DMS153 (cell line): ENCODE measurements at places on chromosomes 6 and 20.

GRCh38 chr20:36298795-36299339 is 7.3 kb upstream of the DLGAP4 start:
- no peak for DNase-seq

DNA sequence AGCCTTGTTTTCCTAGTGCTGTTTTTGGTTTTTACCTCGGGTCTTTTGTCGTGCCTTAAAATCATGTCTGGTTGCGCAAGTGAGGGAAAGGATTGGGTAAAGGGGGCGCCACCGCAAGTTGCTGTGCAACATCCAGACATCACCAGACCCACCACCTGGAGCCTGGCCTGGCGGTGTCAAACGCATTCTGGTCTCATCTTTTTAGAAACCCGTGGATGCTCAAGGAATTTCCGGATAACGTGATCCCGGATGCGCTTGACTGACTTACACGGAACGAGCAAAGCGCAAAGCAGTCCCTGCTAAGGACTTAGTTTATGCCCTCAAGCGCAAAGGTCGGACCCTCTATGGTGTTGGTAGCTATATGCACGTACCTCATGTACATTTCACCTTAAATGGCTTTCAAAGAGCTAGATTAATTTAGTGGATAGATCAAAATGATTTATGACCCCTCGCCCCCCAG is 105.2 kb downstream of the OR2B2 start:
- DNase-seq, result peak; percentile 45

DNA sequence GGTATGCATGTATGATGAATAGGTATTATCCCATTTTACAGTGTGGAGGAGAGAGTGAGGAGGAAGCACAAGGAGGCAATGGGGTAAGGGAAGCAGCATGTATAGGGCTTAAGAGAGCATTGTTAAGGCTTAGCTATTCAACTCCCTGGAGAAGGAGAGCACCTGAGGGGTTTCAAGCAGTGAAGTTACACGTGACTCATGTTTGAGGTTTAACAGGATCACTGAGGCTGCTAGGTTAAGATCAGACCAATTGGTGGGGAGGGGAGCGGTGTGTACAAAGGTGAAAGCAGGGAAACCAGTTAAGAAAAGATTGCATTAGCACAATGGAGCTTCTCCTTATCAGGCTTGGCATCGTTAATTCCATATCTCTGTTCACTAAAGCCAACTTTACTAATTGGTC is 64.4 kb upstream of the NHSL1 start:
- no peak for DNase-seq

DNA sequence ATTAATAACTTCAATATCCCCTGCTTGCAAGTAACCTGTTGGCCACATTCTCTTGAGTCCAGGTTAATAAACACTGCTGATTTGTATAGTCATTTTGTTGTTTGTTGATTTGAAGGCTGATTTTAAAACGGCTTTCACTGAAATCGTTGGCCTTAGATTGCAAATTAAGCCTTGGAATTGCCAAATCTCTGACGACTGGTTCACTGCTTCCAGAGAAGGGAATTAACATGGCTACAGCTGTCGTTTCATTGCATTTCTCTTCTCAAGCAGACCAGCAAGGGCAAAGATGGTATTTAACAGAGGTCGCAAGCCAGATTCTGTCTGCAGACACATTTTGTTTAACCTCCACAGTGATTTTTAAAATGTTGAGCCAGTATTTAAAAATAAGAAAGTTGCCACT is 470.9 kb downstream of the TFAP2A start:
- no peak for DNase-seq

DNA sequence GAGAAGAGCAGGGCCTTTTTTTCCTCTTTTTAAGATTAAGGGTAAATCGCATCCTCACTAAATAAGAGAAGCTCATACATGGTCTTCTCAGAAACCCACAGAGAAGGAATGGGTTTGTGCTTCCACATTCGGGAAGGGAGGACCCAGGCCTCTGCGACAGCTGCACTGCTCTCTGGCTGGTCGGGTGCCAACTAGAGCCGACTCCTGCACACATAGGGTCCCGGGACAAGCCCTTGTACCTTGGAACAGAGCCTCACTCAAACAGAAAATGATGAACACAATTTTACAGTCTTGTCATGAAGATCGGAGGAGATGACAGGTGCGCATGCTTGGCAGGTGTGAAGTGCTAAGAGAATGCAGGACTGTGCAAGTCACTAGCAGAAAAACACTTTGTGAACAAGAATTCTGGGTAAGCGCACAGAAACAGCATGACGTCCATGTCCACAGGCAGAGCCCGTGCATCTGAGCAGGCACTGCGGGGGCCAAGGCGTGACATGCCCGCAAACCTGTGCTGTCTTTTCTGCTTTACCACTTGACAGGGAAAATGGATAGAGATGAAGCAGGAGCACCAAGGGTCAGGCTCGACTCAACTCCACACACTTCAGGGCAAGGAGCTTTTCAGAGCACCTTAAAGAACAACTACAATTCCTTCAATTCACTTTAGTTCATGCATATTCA is 101.0 kb upstream of the MPC1 start:
- no peak for DNase-seq

DNA sequence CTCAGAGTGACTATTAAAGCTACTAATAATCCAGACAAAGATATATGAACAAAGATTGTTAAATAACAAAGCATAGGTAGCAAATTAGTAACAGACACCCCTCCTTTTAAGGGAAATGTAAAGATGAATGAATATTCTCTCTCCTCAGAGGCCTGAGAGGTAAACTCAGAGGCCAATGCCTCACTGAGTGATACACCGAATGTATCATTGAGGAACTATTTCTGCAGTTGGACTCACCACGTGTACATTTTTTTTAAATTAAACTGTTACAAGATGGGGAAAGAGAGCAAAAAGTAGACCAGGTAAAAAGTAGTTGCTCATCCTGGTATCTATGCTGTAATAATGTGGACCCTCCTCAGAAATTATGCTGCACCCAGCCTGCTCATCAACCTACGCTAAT is 72.3 kb upstream of the IPCEF1 start:
- no peak for DNase-seq

- no peak for DNase-seq
These were observed 20.7 kb upstream of the ZNF76 start for GRCh38 chr6:35238843-35239289.

GRCh38 chr20:50110141-50111047 is 2.6 kb downstream of the UBE2V1 start:
- DNase-seq, result no peak

DNA sequence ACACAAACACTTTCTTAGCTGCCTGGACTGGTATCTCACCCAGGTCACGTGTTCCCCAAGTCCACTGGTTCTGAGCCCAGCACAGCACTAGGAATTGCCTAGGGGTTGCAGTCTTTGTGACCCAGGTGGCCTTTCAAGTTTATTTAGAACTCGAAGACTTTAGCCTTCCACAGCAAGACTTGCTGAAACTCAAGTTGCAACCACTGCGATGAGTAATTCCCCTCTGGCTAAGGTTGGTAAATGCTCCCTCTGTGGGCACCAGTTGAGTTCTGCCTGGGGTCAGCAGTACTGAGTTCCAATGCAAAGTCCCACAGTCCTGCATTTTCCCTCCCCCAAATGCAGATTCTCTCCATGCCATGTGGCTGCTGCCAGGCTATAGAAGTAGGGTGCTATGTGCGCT is 77.6 kb upstream of the MOCS1 start:
- no peak for DNase-seq

DNA sequence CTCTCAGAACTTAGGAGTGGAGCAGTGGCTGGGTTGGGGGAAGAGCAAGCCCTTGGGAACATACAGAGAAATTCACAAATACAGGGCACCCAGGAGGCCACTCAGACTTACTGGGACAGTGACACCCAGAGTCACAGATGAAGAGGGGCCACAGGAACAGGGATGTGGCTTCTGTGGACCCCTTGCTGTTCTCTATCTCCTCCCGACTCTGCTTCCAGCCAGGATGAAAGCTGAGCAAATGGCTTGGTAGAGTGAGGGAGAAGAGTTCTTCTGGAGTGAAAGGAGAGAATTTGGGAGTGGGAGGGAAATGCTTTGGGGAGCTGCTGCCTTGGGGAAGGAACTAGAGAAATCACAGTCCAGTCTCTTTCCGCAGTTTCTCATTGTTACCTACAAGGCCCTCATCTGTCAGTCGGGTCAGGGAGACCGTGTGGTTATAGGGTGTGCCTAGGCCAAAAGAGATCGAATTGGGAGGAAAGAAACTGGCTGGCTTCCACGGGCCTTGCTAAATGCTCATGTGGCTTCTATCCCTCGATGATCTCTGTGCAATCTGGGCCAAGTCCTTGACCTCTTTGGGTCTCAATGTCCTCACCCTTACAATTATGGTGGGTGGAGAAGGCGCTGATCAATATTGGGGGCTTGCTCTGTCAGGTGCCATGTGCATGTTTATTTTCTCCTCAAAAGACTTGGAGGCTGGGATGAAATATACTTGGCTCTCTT is 17.0 kb downstream of the FOXP4 start:
- no peak for DNase-seq

GRCh38 chr6:41522780-41523548 is 23.2 kb upstream of the FOXP4 start:
- no peak for DNase-seq

DNA sequence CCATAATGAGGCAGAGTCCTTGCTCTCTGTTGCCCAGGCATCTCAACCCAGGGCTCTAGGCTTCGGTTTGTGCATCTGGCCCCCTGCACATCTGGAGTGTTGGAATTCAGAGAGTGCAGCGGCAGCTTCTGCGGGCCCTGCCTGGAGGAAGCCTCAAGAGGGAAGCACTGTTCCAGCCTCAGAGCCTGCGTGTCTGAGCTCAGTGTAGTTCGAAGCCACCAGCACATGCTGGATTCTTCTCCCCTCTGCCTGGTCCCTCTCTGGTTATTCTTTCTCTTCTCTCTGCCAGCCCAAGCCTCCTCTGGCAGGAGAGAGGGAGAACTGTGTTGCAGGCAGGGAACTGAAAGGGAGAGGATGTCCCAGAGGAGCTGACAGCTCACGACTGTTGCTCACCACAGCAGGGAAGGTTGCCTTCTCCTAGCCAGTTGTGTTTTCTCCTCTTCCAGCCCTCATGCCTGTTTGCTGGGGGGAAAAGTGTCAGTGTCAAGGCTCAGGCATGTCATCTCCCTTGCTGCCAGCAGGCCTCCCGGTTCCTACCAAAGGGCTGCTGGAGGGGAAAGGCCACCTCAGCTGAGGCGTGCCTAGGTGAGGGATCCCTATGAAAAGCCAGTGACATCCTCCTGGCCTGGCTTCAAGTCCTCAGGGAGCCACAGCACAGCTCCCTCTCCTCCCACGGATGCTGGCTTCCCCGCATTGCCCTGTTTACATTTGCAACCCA is 126.0 kb upstream of the LRFN2 start:
- DNase-seq, result peak; percentile 6

DNA sequence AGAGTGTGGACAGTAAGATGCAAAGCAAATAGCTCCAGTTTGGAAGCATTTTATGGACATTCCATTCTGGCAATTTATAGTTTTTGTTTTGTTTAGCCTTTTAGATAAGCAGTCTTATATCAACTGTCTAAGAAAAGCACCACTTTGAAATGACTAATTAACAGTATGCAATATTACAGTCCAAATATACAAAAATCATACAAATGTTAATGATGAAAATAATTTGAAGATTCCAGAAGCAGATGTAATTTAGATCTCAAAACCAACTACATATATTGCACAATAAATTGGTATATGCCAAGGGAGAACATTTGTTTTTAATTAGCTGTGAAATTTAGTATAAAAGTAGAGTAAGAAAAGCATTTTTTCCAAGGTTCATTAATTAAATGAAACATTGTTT is 158.8 kb downstream of the KIF6 start:
- no peak for DNase-seq

- no peak for DNase-seq
These were observed 11.2 kb downstream of the RNGTT start for GRCh38 chr6:88952065-88952704.

DNA sequence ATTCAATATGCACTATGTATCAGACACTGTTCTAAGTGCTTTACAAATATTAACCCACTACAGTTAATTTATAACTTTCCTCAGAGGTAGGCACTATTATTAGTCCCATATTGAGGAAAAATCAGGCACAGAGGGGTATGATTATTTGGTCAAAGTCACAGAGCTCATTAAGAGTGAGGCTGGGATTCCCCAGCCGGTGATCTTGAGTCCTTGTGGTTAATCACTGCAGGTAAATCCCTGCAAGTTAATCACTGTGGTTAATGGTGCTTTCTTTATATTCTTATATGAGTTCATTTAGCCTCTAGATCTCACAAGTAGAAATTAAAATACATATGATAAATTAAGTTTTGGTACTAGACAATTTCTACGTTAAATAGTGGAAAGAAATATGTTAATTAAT is 9.2 kb downstream of the CRYBG1 start:
- no peak for DNase-seq

GRCh38 chr6:158649289-158650143 is at the start of gene SYTL3:
TSS of gene SYTL3 (plus strand) at chr6:158650054. CDS start at chr6:158663269, 13,215 bp downstream.
- DNase-seq, result no peak

DNA sequence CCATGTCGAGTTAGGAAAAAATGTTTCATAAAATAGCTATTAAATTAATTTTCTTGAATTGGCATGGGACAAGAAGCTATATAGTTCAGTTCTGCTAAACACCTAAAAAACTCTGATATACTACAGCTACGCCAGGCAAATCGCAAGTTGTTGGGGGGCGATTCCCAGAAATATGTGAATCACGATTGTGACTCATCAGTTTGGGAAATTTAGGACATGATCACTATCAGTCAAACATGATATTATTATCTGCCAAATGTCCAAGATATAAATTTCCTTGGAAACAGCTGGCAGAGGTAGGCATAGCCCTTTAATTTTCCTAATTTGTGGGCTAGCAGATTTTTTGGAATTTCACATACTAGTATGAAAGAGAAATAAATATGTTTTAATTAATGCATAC is 123.6 kb downstream of the ATXN1 start:
- no peak for DNase-seq

DNA sequence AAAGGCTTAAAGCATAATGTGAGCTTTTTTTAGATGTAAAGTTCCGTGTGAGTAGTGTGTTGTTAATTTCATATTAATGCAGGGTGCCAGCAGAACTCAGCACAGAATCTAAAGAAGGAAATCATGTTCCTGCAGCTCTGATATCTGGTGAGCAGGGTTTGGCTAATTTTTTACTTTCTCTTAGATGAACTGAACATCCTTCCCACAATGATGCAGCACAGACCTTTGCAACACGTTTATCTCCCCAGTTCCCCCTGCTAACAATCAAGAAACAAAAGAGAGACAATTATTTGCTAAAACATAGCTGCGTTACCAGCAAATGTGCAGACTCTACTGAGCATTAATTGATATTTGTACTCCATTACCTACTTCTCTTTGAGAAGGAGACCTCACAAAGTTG is 39.1 kb upstream of the ATXN1 start:
- no peak for DNase-seq

DNA sequence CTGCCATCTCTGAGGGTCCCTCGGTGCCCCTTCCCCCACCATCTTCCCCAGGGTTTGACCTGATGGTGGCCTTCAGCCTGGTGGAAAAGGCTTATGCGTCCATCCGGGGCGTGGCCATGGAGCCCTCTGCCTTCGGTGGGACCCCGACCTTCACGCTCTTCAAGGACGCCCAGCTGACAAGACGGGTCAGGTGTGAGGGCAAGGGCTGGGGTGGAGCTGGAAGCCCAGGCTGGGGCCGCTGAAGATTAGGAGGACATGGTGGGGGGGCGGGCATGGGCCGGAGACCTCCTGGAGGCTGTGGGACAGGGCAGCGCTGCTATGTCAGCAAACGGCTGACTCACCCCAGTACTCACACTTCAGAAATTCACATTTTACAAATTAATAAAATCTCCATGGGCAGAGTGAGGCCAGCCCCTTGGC is 23.5 kb downstream of the COL20A1 start:
- DNase-seq, result no peak

- no peak for DNase-seq
These were observed 132.1 kb upstream of the ARID1B start for GRCh38 chr6:156645097-156645496.
